Germinal center (tissue), 1 donor: ENCODE measurements at places on chromosomes 4 and X.
A peak's percentile ranks its signal among the peaks of the same experiment; 100 is the strongest.

DNA sequence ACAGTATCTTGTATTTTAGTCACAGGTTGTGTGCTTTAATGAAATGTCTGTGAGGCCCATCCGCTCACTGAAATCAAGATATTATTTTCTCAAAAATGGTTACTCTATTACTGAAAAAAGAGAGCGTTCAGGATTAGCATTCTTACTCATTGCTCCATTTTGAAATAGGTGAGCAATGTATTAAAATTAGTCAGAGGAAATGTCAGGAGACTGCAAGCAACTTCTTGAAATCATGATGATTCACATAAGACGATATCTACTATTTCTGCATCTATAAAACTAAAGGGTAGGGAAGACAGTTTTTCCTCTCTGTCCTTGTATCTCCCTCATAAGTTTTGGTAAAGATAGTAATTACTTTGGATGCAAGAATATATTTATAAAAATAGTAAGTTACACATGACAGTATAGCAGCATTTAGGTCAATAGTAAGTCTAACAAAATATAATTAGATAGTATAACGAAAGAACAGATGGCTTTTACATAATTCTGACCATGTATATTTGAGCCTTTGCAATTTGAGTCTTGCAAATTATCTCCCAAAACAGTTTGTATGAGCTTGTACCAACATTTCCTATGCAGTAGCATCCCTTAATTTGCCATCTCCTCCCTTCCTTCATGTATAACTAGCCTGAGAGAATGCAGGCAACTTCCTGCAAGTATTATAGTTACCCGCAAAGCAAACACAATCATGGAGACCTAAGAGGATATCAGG, 937.8 kb downstream of the PCDH7 start:
- no peak for DNase-seq

DNA sequence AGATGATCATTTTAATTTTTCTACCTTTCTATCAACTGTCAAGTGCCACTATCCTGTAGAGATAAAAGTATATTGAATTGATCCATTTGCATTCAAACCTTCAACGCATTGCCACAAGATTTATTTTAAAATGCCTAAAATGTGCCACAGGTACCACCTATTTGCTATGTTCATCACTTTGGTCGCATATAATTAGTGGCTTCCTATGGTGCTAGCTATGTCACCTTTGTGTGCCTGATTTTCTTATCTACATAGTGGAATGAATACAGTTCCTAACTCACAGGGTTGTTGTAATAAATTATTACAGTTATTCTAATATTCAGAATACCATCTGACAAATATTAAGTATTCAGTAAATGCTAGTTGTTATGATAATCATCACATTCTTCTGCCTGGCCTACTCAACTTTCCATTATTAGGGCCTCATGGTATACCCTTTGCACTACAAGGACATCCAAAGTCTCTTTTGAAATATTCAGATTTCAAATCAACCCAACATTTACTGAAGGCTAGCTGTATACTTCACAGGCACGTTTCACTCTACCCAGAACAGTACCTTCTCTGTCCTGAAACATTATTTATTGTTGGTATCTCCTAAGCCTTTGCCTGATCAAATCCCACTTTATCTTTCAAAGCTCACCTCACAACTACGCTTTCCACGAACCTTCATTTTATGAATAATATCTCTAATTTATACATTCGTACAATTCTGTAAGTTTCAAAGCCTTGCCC, 62.4 kb downstream of the ANXA10 start:
- no peak for DNase-seq

GRCh38 chr4:118772081-118772766, 63.7 kb downstream of the SEC24D start:
- DNase-seq: peak; percentile 52

GRCh38 chrX:34849371-34849770, 93.2 kb upstream of the FAM47B start:
- DNase-seq: no peak

GRCh38 chrX:113384628-113385027, 544.0 kb upstream of the AMOT start:
- no peak for DNase-seq

- DNase-seq: no peak
Measured at GRCh38 chr4:122762520-122762919, 30.0 kb downstream of the BBS12 start.

GRCh38 chr4:85243857-85244256, 231.1 kb upstream of the ARHGAP24 start:
- no peak for DNase-seq

DNA sequence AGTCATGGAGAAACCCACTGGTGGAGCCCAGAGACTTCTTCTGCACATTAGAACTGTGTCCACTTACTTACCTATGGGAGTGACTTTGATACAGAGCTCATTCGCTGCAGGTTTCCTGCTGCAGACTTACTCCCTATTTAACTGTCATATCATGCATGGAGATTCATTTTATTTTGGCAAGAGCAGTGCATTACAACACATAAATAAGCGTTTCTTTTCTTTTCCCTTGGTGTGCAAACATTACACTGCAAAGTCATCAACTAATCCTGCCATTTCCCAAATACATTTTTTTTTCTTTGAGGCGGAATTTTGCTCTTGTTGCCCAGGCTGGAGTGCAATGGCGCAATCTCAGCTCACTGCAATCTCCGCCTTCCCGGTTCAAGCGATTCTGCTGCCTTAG, 230.9 kb upstream of the SFRP2 start:
- DNase-seq: no peak

DNA sequence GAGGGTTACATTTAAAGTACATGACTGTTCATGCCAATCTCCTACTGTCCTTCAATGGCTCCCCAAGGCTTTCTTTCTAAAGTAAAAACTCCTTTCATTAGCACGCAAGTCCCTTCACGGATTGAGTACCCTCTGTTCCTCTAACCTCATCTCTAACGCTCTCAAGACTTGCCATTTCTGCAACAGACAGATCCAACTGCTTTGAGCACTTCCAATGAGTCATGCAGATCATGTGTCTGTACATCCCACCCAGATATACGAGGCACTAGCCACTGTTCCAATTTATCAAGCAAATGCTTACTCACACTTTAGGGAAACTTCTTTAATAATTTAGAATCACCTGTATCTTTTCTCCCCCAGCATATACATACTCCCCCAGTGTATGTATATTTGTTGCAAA, 332.5 kb upstream of the ZFP42 start:
- no peak for DNase-seq

DNA sequence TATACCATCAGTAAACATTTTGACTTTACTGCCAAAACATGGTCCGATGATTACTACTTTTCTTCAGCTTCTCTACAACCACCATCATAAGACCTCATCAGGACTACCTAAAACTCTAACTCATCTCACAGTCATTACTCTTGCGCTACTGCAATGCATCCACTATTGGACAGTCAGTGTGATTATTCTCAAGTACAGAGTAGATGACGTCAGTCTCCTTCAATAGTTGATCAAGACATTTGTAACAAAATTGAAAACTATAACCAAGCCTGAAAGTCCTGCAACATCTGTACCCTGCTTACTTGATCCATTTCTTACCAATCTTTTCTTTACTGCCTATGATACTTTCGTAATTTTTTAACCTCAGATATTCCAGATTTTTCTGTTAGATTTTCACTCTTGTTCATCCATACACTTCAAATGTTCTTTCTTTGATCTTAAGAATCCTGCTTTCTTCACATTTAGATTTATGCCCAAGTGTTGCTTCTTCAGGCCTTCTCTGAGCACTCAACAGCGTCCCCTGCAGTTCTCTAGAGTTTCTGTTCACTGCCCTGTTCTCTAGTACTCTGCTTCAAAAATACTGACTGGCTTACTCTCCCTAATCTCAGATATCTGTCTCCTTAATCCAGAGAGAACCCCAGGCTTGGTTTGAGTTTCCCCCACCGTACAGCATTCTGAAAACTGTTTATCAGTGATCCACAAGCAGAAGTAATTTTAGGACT, 1517.6 kb downstream of the STIM2 start:
- no peak for DNase-seq

GRCh38 chr4:54620773-54621172, 37.0 kb upstream of the KIT start:
- no peak for DNase-seq

GRCh38 chr4:185062606-185063005, 44.3 kb downstream of the HELT start:
- DNase-seq: no peak

DNA sequence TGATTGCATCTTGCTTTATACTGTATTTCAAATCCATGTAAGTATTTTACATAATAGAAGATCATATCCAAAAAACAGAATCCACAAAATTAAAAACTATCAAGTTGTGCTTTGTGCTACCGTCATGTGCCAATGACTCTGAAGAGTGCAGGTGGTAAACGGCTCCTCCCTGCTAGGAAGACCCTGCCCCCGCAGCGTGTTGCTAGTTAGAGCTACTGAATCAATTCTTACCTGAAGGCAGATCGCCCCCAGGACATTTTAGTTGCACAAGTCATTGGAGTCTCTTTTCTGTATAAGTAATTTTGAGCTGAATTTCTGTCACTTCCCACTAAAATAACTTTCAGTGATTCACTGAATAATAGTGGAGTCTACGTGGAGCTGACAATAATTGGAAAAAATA, 599.5 kb upstream of the ZFP42 start:
- DNase-seq: no peak

DNA sequence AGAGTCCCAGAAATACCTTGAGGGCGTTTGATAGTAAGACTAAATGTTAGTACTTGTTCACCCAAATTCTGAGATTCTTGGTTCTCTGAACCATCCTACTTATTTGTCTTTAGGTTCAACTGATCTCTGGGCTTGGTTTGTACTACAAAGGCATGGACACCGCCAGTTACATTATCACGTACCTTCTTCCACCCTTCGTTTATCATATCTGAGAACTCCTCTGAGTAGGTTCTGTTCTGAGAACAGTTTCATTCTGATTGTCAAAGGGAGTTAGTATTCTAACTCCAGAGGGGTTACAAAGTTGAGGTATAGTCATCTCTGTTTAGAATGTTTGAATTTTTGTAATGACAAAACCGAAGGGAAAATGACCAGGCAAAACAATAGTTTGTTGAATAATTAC, 19.3 kb downstream of the ZFX start:
- no peak for DNase-seq

DNA sequence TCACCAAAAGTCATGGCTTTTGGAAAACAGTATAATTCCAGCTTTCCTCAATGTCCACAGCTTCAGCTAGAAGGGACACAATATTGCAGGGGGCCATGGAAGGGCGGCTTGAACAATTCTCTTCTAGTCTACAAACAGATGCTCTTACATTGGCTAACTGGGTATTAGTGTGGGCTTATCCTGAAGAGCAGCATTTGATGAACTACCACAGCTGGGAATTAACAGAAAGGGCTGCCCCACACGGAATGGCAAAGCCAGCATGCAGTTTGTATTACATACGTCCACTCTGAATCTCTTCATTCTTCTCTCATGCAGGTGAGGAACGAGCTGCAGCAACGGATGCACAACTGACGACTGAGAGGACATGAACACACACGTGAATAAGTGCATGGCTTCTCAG, 13.0 kb upstream of the PDCL2 start:
- no peak for DNase-seq

GRCh38 chrX:110133735-110134370, 130.9 kb downstream of the TMEM164 start:
- DNase-seq: no peak

GRCh38 chrX:30887721-30888120, 1.3 kb downstream of the TAB3 start:
- DNase-seq: no peak

DNA sequence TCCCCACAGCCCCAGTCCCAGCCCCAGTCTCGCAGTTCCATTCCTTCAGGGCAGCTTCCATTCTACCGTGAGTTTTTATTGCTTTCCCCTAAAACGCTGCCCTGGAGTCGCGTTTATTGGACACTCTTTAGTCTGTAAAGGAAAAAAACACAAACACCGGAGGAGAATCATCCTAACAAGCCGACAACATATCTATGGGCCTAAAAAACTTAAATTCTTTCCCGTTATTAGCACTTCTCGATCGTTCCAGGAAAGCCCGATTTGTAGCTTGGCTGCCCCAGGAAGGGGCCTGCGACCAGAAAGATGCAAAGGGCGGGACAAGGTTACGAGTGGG, 178.5 kb downstream of the CBR4 start:
- peak; percentile 5 for DNase-seq

DNA sequence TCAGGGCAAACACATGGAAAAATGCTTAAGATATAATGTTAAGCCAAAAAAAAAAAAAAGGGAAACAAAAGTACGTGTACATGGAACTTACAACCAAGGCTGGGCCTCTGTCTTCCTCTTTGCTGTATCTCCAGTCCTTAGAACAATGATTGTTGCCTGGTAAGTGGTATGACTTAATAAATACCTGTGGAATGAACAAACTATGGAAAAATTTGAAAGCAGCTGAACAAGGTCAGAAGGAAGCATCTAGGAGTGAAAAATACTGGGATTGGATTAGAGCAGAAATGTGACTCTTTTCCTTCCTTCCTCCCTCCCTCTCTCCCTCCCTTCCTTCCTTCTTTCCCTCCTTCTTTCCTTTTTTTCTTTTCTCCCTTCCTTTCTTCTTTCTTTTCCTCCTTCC, 54.2 kb upstream of the SMIM10 start:
- DNase-seq: no peak

DNA sequence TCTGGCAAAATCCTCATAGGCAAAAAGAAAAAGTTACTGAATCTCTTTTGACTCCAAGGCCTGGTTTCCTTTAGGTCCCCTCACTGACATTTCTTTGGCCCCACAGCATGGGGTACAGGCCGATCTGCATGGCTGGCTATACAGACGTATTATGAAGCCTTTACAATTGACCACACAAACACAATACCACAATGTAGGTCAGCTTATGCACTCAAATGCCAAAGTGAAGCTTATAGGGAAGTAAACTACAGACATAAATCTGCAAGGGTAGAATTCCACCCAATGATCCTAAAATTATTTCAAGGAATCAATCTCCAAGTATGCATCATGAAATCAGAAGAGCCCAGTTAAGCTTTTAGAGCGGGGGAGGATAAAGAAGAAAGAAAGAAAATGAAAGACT, 20.7 kb downstream of the STX18 start:
- DNase-seq: no peak

GRCh38 chr4:7335344-7336066, 99.2 kb downstream of the PSAPL1 start:
- peak; percentile 76 for DNase-seq

DNA sequence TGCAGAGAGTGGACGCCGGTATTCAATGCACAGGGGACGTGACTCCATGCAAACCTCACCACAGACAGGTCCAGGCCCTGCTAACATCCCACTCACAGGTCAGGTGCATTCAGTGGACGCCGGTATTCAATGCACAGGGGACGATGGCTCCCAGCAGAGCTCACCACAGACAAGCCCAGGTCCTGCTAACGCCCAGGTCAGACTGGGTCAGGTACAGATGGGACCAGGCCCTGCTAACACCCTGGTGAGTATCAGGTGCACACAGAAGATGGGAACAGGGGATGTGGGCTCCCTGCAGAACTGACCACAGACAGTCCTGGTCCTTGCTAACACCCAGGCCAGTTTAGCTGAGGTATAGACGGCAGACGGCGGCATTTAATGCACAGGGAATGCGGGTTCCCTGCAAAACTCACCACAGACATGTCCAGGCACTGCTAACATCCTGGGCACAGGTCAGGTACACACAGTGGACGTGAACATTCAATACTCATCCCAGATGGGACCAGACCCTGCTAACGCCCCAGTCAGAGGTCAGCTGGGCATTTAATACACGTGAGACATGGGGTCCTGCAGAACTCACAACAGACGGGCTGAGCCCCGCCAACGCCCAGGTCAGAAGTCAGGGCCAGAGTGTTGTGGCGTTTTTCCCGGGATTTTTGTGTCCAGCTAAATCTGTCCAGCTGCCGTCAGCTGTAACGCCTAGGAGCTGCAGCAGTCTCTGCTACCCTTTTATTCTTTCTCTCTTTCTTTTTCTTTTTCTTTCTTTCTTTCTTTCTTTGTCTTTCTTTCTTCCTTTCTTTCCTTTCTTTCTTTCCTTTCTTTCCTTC, 99.2 kb downstream of the SHOX start:
- no peak for DNase-seq
